ENCODE measurements at places on chromosomes 3 and 15.

GRCh38 chr3:27357665-27358258 is 11.4 kb downstream of the NEK10 start:
- DNase-seq: peak; percentile 35
- no peaks in the 10 kb centered on the region for H3K36me3 ChIP-seq
- H3K4me3 ChIP-seq: no peak overlapping the region
- H3K4me1 ChIP-seq: peaks cover 24% of the 10 kb centered on the region

DNA sequence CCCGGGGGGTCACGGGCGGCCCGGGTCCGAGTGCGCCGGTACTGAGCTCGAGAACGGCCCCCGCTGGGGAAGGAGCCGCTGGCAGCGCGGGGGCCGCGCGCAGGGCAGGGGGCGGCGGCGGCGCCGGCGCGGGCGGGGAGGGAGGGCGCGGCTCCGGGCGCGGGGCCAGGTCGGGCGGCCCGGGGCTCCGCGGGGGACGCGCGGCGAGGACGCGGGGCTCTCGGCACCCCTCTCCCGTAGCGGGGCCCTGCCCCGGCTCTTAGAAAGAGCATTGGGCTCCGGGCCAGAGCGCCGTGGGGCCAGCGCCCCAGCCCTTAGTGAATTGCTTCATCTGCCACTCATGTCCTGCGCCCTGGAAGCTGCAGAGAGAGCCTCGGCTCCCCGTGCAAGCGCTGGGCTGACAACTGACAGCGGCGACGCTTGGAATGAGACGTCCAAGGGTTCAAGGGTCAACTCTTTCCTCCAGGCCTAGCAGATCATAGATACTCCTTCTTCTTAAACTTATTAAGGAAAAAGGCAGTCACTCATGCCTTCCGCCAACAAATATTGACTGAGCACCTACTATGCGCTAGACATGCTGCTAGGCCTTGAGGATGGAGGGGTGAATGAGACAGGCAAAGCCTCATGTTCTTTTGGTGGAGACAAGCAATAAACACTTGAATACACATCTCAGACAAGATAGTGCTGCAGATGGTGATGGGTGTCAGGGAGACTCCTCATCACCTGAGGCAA is 140.8 kb downstream of the SMAD6 start:
- H3K27ac ChIP-seq: no peak overlapping the region
- H3K4me1 ChIP-seq: no peaks in the 10 kb centered on the region
- peaks cover 46% of the 10 kb centered on the region for H3K27me3 ChIP-seq
- DNase-seq: no peak
- no peaks in the 10 kb centered on the region for H3K36me3 ChIP-seq

- H3K4me1 ChIP-seq: no peaks in the 10 kb centered on the region
- no peak overlapping the region for H3K27ac ChIP-seq
- H3K4me3 ChIP-seq: no peak overlapping the region
- peaks cover 86% of the 10 kb centered on the region for H3K36me3 ChIP-seq
These were observed 111.1 kb downstream of the SNRPN start for GRCh38 chr15:25065876-25066275.

- DNase-seq: no peak
- no peak overlapping the region for H3K4me3 ChIP-seq
- no peaks in the 10 kb centered on the region for H3K4me1 ChIP-seq
- H3K27ac ChIP-seq: no peak overlapping the region
These were observed 426.3 kb downstream of the MECOM start for GRCh38 chr3:169237201-169237600.

DNA sequence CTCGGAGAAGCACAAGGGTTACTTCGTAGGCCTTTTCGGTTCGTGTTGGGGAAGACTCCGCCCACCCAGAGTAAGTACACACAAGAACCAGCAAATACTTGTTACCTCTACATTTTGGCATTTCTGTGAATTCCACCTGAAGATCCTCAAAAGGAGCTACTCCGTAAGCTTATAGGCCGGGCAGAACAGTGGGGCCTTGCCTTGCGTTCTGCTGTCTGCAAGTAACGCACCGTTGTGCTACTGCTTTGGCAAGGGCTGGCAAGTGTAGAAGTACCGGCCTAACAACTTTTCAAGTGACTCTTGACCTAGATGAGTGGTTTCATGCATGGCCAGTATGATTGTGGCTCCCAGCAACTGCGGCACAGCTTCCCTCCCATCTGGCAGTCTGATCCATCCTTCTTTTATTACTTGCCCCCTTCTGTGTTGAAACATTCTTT is 6.4 kb upstream of the DNAAF4 start:
- DNase-seq: no peak
- H3K4me3 ChIP-seq: no peak overlapping the region
- H3K4me1 ChIP-seq: no peaks in the 10 kb centered on the region
- H3K27ac ChIP-seq: no peak overlapping the region
- peaks cover 5% of the 10 kb centered on the region for H3K27me3 ChIP-seq

DNA sequence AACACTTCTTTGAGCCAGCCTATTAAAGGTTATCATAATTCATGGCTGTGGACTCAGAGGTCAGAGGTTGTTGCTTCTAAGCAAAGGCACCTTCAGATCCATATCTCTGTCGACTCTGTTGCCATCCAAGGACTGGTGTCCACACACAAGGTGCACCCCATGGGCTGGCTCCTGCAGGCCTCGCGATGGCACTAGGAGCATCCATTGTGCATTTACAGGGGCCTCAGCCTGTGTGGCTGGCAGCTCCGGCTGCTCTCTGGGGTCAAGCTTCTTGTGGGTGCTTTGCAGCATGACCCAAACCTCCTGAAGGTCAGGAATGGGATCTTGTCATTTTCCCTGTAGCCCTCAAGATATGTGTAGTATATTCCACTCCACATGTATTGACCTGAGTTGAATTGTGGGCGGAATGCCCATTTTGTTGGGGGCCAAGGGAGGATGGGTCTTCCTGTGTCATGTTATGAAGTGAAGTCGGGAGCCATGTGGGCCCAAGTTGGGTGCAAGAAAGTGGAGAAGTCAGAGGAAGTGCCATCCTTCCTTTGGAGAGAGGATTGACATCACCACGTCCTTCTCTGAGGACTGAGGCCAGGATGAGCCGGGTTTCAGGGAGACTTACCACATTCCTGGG is 43.9 kb downstream of the CHDH start:
- no peak overlapping the region for H3K27ac ChIP-seq
- no peak for DNase-seq
- no peaks in the 10 kb centered on the region for H3K36me3 ChIP-seq
- peaks cover 5% of the 10 kb centered on the region for H3K27me3 ChIP-seq
- H3K4me1 ChIP-seq: peaks cover 5% of the 10 kb centered on the region

DNA sequence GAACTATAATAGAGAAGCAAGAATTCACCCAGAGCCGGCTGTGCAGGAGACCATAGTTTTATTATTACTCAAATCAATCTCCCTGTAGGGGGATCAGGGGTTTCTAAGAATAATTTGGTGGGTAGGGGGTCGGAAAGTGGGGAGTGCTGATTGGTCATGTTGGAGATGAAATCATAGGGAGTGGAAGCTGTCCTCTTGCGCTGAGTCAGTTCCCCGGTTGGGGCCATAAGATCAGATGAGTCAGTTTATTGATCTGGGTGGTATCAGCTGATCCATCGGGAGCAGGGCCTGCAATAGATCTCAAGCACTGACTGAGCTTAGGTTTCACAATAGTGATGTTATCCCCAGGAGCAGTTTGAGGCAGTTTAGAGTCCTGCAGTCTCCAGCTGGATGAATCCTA is 97.0 kb upstream of the SNRPN start:
- H3K36me3 ChIP-seq: no peaks in the 10 kb centered on the region
- no peak for DNase-seq
- H3K27me3 ChIP-seq: no peaks in the 10 kb centered on the region
- H3K4me1 ChIP-seq: no peaks in the 10 kb centered on the region
- H3K27ac ChIP-seq: no peak overlapping the region
- no peak overlapping the region for H3K4me3 ChIP-seq

DNA sequence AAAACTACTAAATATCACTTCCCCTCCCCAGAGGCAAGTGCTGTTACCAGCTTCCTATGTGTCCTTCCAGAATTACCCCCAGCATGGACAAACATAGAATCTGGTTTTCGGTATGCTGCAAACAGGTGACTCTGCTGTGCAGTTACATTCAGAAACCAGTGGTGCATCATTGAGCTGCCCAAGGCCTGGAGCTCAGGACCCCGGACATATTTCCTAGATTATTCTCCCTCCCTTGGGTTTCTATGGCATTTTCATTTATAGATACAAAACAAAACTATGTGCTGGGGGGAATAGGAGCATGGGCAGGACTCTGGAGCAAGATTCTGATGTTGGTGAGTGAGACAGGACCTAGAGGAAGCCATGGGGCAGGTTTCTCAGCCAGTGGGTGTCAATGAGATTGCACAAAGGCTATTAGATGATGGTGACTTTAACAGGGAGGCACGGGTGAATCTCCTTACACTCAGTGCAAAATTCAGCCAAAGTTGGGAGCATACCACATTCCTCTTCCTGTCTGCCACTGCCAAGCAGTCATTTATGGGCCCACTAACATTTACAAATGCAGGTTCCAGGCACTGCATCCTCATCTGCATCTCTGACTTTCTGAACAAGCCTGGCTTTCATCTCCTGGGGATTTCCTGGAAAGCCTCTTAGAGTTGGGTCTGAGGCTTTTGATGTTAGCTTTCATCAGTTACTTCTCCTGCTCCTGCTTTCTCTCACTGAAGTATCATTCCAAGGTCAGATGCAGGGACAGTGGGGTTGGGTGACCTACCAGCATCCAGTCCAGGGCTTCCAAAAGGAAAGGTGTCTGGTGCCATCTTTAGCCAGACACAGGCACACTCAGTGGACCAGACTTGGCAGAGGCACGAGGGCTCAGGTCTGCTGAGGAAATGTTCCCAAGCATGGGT is 44.5 kb downstream of the CMTM7 start:
- H3K4me3 ChIP-seq: peak overlapping the region; percentile 31
- DNase-seq: no peak
- H3K4me1 ChIP-seq: peaks cover 80% of the 10 kb centered on the region
- no peaks in the 10 kb centered on the region for H3K27me3 ChIP-seq

GRCh38 chr3:13544293-13544831 is 4.6 kb upstream of the FBLN2 start:
- peaks cover 45% of the 10 kb centered on the region for H3K27me3 ChIP-seq
- H3K36me3 ChIP-seq: peaks cover 3% of the 10 kb centered on the region
- peak overlapping the region; percentile 19 for H3K4me3 ChIP-seq
- peaks cover 34% of the 10 kb centered on the region for H3K4me1 ChIP-seq
- DNase-seq: peak; percentile 62

- peaks cover 22% of the 10 kb centered on the region for H3K4me1 ChIP-seq
- H3K27ac ChIP-seq: no peak overlapping the region
- H3K36me3 ChIP-seq: no peaks in the 10 kb centered on the region
- peaks cover 6% of the 10 kb centered on the region for H3K27me3 ChIP-seq
These were observed 17.3 kb upstream of the HRH1 start for GRCh38 chr3:11136830-11137626.

DNA sequence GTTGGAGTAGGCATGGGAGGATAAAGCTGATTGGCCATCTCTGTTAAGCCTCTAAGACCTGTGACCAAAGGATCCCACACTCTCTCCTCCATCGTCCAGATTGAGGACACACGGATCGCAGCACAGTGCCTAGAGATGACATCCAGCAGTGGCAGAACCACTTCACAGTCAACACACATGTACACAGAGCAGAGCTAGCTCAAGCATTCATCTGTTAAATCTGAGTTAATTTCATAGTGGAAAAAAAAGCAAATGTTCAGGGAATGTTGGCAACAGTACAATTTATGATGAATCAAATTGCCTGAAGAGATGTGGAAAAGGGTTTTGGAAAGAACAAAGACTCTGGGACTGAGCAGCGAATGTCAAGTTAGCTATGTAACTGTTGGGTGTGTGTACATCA is 108.1 kb upstream of the PLAAT1 start:
- no peak overlapping the region for H3K4me3 ChIP-seq
- H3K27me3 ChIP-seq: peaks cover 10% of the 10 kb centered on the region
- H3K4me1 ChIP-seq: no peaks in the 10 kb centered on the region
- H3K36me3 ChIP-seq: no peaks in the 10 kb centered on the region
- no peak for DNase-seq
- H3K27ac ChIP-seq: no peak overlapping the region

GRCh38 chr3:108250626-108251025 is 28.4 kb upstream of the IFT57 start:
- H3K27me3 ChIP-seq: no peaks in the 10 kb centered on the region
- H3K4me3 ChIP-seq: no peak overlapping the region
- peaks cover 6% of the 10 kb centered on the region for H3K4me1 ChIP-seq
- H3K36me3 ChIP-seq: no peaks in the 10 kb centered on the region

DNA sequence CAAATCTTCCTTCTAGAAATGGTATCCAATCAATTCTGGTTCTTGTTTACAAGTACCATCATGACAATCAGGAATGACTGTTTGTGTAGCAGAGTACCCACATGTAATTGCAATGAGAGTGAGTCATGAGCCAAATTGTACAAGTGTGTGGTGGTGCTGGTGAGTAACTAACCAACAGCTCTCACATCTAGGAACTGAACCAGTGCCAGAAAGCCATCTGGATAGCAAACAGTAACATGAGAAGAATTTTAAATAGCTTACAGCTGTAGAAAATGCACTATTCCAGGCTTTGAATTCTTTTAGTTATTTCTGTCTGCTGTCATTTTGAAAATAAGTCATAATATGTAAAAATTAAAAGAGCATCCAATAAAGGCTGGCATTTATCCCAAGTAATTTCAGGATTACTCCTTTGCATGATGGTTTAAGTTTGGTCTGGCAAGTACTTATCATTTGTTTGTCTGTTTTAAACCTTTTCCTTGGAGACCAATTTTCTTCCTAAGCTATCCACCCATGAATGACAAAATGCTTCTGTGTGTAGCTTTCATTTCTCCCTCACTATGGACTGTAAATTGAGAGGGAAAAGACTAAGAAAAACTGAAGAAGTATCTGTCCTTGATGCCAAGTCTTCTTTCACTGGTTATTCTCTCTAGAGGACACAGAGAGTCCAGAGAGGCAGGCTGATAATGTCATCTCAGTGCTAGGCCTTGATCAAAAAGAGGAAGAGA is 60.0 kb downstream of the PIK3CB start:
- H3K27ac ChIP-seq: peak overlapping the region; percentile 59
- DNase-seq: no peak
- H3K4me3 ChIP-seq: no peak overlapping the region
- H3K27me3 ChIP-seq: no peaks in the 10 kb centered on the region
- H3K36me3 ChIP-seq: peaks cover 13% of the 10 kb centered on the region

GRCh38 chr15:26882112-26882511 is 15.2 kb downstream of the GABRA5 start:
- no peaks in the 10 kb centered on the region for H3K27me3 ChIP-seq
- DNase-seq: no peak
- H3K4me1 ChIP-seq: no peaks in the 10 kb centered on the region
- H3K27ac ChIP-seq: no peak overlapping the region

DNA sequence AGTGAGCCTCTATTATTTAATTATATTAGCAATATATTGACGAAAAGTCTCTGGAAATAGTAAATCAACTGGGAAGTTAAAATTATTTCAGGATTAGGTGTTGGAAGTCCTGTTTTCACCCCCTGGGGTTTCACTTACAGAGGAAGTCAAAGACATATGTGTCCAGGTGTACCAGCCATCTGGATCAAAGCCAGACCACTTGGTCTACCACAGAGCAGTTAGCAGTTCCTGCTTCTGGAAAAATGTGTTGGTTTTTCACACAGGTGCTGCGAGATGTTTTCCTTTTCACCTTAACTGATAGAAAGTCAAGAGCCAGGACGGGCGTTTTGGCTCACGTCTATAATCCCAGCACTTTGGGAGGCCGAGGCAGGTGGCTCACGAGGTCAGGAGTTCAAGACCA is 13.1 kb downstream of the MME start:
- no peaks in the 10 kb centered on the region for H3K27me3 ChIP-seq
- no peaks in the 10 kb centered on the region for H3K36me3 ChIP-seq
- H3K4me1 ChIP-seq: no peaks in the 10 kb centered on the region
- H3K27ac ChIP-seq: no peak overlapping the region
- no peak overlapping the region for H3K4me3 ChIP-seq
